Kidney capillary endothelial cell (primary cell): ENCODE measurements at places on chromosomes 6 and 20.

DNA sequence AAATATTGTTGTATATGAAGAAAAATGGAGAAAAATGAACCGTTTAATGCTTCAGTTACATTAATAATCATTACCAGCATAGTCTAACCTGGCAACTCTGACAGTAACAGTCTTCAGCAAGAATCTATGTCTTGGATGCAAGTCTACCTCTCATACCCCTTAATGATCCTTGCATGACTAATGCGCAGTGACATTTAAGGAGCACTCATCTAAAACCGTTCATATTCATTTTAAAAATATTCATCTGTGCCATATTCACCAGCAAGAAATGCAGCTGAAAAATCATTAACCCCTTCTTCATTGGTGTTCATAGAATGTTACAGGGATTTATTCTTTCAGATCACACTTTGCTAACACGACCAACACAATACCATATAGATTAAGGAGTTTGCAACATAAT is 227.2 kb upstream of the ASCC3 start:
- no peak for DNase-seq

DNA sequence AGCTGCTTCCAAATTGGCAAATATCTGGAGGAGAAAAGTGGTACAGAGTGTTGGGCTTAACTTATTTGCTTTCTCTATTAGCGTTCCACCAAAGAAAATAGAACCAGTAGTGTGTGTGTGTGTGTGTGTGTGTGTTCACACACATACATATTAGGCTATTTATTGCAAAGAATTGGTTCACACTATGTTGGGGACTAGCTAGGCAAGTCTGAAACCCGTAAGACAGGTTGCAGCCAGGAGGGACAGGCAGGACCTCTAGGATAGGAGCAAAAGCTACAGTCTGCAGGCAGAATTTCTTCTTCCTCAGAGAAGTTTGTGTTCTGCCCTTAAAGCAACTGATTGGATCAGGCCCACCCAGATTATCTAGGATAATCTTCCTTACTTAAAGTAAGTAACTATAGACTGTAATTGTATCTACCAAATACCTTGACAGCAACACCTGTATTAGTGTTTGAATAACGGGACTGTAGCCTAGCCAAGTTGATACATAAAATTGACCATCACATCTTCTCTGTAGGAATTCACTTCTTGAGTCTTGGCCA is 12.8 kb downstream of the KCTD20 start:
- no peak for DNase-seq

- no peak for DNase-seq
Measured at GRCh38 chr6:25156123-25156522, 123.1 kb upstream of the CARMIL1 start.

GRCh38 chr6:152318278-152318677 is 318.9 kb downstream of the SYNE1 start:
- no peak for DNase-seq

- no peak for DNase-seq
Measured at GRCh38 chr20:50572938-50573777, 63.0 kb downstream of the PTPN1 start.

DNA sequence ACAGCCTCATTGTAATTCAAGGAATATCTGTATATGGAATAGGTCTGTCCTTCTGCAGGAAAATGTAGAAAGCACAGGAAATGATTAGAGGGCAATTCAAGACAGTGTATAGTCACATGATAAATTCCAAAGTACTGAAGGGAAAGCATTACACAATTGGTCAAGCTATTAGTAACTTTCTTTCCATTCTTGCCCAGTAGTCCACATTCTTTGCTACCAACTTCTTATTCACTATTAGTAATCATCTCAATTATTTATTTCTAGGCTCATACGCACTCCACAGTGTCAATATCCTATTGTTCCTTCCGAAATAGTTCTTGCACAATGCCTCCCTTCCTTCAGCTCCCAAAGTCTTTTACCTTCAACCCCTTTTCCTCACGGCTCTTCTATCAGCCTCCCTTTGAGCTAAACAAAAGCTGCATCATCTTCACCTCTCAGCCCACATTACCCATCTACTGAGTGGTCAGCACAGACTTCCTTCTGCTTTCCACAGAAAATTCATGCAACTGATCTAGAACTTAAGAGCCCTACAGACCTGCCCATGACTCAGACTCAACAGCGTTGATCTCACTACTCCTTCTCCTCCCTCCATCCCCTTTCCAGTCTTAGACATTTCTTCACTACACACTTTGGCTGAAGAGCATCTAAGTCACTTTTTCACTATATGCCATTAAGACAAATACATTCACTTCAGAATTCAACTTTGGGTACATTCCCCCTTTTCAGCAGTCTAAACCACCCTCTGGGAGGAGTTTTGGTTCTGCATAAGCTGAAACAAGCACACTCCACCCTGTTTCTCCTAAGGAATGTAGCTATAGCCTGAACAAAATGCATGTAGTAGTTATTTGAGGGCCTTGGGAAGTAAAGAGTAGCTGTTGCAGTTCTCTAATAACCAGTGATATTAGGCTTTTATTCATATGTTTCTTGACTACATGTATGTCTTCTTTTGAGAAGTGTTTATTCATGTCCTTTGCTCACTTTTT is 157.9 kb downstream of the KIF16B start:
- no peak for DNase-seq

- no peak for DNase-seq
Measured at GRCh38 chr6:124008988-124009765, 205.5 kb downstream of the NKAIN2 start.

DNA sequence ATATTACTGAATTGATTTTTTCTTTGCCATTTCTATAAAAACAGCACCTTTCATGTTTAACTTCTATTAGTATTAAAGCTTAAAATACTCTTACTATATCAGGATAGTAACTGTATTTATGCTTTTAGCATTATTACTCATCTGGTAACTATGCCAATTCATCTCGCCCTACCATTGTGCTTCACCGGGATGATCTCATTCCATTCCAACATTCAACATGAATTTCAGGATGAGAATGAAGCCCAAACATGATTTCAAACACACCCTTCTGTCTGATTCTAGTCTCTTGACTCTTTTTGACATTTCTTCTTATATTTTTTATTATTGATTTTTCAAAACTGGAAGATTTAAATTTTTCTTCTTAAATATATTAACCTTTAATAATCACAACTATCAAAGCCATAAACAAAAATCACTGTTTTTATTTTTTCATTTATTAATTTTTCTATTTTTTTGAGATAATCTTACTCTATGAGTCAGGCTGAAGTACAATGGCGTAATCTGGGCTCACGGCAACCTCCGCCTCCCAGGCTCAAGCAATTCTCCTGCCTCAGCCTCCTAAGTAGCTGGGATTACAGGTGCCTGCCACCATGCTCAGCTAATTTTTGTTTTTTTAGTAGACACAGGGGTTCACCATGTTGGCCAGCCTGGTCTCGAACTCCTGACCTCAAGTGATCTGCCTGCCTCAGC is 46.7 kb downstream of the GJA1 start:
- DNase-seq = peak; percentile 89

GRCh38 chr6:141492521-141493284 is 640.0 kb upstream of the GJE1 start:
- no peak for DNase-seq

GRCh38 chr20:37997516-37997915 is 35.7 kb downstream of the TTI1 start:
- no peak for DNase-seq

GRCh38 chr6:110878751-110879522 is 4.4 kb downstream of the AMD1 start:
- DNase-seq = peak; percentile 15

DNA sequence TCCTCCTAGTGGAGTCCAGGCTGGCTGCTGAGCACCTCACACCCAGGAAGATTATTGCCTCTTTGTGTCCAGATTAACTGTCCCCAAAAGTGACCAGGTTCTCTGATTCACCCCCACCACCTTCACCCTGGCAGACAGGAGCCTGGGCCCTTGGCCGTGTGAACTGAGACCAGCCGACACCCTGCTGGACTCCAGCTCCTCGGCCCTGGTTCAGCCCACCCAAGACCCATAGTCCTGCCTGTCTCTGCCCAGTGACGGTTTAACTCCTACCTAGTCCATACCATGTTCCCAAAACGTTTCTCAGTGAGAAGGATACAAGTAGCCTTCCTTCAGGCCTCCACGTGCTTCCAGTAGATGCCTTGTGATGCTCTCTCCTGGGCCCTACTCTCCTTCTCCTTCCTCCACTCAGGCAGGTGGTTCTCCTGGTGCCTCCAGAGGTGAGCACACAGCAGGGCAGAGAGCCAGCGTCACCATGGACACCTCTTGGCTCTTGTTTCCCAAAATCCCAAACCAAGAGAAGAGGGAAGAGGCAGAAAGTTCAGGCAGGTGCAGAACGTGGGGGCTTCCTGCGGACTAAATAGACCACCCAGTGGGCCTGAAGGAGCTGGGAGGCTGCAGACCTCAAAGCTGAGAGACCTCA is 134.4 kb upstream of the CST7 start:
- no peak for DNase-seq

- no peak for DNase-seq
Measured at GRCh38 chr20:15561070-15561569, 1012.1 kb downstream of the KIF16B start.

- DNase-seq = peak; percentile 19
Measured at GRCh38 chr20:32018269-32019155, 8.3 kb downstream of the CCM2L start.

DNA sequence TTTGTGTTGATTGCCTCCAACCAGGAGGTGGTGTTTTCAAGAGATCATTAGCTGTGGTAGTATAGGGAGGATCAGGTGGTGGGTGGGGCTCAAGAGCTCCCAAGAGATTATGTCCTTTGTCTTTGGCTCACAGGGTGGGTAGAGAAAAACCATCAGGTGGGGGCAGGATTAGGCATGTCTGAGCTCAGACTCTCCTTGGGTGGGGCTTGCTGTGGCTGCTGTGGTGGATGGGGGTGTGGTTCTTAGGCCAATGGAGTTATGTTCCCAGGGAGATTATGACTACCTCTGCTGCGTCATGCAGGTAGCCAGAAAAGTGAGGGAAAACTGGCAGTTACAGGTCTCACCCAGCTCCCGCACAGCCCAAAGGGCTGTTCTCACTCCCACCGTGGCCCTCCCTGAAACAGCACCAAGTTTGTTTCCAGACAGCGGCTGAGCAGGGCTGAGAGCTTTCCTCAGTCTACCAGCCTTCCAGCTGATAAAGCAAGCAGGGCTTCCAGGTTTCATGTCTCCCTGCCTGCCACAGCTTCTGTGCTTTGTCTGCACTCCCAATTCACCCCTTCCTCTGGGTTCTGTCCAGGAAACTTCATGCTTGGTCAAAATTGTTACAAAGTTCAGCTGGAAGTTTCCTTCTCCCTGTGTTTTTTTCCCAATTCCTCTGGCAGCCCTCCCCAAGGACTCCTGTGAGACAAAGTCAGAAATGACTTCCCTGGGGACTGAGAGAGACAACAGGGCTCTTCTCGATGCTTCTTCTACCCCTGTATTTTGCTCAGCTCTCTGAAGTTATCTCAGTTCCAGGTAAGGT is 481.1 kb upstream of the MAN1A1 start:
- DNase-seq = no peak

GRCh38 chr6:150924808-150925589 is 59.5 kb downstream of the MTHFD1L start:
- no peak for DNase-seq

- DNase-seq = no peak
Measured at GRCh38 chr6:132616677-132617076, 7.4 kb downstream of the TAAR2 start.

DNA sequence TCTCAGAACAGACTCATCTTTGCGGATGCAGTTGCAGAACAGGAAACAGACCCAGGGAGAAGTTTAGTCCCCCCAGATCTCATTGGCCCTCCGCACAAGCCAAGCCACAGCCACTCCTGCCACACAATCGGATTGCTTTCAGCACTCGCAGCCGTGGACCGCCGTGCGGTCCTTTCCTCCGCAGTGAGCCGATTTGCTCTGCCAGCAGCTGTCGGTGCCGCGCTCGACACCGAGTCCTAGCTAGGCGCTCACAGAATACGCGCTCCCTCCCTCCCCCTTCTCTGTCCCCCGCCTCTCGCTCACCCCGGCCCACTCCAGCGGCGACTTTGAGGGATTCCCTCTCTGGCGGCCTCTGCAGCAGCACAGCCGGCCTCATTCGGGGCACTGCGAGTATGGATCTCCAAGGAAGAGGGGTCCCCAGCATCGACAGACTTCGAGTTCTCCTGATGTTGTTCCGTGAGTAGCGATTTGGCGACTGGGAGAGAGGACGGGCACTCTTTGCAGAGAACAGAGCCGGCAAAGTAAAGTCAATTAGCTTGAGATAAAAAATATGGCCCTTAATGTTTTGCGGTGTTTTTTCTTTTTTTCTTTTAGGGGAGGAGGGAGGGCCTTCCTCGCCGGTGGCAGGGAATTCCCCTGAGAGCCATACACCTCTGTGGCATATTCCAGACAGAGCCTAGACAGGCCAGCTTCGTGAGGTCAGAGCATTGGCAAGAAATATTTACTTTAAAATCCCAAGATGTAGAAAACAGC is at the start of gene LAMP5:
Gene LAMP5, plus strand, starts transcription at position 130 of the 753 bp plus-strand sequence. Its CDS starts 263 bp downstream, at position 393.
- no peak for DNase-seq

DNA sequence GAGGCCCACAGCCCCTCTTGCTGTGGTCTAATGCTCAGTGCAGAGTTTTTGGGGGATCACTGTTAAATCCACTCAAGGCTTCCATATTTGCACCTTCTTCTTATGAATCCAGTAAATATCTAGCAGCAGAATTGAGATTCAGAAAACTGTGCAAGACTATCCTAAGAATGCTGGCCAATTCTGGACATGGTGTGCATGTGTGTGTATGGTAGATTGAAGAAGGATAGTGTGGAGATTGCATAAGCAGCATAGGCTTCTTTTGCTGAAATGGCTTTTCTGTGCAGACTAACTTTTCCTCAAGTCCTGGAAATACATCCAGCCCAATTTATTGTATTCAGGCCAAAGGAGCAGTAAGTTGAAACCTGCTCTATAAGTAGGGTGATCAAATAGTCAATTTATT is 39.7 kb downstream of the FBXO9 start:
- no peak for DNase-seq

DNA sequence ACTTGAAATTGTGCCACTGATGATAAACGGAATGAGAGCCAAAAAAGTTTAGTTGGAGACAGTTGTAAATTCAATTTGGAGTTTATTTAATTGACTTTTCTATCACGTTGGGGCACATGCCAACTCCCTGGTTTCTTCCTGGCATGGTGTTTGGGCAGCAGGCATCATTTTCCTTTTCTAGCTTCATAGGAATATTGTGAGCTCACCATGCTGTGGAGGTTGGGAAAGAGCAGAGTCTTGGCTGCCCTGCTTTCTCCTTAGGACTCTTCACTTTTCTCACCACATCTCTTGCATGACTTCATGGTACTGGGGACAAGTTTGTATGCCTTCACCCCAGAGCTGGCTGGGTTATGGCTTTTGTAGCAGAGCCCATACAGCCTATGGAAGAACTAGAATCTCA is 6.4 kb downstream of the SCAND1 start:
- DNase-seq = no peak

- DNase-seq = peak; percentile 91
Measured at GRCh38 chr20:19932170-19932667, 84.9 kb upstream of the NAA20 start.

GRCh38 chr6:150072201-150072600 is 3.3 kb upstream of the ULBP3 start:
- DNase-seq = peak; percentile 71

DNA sequence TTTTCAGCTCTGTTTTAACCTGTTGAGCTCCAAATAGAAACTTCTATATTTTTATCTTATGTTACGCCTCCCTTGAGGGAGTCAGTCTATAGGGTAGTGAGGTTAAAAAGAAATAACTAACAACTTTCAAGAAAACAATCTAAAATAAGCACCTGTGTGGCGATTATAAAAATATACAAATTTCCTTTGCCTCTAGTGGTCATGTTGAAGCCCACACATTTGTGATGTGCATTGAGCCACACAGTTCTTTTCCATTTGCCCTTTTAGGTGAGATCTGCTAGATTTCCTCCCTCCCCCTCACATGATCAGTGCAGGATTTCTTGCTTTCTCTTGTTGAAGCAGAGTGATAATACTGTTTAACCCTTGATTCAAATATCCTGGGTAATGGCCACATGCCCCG is 84.2 kb downstream of the MYB start:
- no peak for DNase-seq
